ENCODE measurements at places on chromosomes 4 and X. TPM values are rescaled to one million over a fixed set of nuclear protein-coding genes. Genes with fewer than 3 reads are reported as not detected.

The PCDH19 gene
- polyA plus RNA-seq, result 3.3 TPM

DNA sequence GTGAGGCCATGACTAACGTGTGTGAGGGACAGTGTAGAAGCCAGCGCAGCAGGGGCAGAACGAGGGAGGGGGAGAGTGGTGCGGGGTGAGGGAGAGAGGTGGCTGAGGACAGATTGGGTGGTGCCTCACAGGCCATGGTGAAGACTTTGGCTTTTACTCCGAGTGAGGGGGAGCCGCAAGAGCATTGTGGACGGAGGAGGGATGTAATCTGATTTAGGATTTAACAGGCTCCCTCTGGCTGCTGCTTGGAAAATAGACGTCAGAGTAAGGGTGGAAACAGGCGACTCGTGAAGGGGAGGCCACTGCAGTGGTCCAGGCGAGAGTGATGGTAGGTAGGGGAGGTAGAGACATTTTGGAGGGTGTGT, 13.0 kb downstream of the PPP1R3F start:
- peak; percentile 29 for DNase-seq

The SLITRK4 gene
- polyA plus RNA-seq, result 1.7 TPM

DNA sequence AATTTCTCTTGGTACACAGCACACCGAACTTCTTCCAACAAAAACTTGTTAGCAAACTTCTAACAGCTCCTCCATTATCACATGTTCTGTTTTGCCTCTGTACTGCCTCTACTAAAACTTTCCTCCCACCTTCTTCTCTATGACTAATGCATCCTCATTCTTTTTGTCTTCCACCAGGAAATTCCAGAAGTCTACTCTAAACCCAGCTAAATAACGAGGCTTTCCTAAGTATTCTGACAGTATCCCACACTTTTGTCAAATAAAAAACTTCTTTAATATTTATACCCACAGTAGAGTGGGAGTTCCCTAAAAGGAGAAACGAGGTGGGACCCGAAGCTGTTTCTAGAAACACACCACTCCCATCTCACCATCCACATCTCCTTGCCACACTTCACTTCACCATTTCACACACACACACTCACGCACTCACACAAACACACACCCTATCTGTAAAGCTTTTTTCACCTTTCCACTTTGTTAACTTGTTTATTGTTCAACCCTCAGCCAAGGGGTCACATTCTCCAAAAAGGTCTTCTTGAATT, 280.3 kb downstream of the ARAP2 start:
- no peak for DNase-seq

DNA sequence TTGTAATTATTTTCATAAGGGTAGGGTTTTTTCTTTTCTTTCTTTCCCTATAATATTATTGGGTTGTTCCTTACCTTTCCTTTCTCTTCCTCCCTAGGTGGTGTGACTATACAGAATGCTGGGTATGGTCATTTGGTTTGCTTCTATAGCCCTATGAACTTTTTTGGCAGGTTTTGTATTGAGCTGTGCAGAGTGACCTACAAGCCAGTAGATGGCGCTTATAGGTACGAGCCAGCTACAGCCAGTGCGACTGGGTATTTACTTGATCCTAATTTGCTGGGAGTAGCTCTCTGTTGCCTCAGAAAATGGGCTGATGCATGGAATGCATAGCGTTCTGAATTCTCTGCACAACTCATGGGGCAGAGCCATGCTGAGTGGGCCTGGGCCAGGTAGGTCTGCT, 423.3 kb downstream of the MAGEE1 start:
- DNase-seq, result no peak

The TMPRSS11F gene
- not detected for polyA plus RNA-seq

The OTOP1 gene
- not detected for polyA plus RNA-seq

DNA sequence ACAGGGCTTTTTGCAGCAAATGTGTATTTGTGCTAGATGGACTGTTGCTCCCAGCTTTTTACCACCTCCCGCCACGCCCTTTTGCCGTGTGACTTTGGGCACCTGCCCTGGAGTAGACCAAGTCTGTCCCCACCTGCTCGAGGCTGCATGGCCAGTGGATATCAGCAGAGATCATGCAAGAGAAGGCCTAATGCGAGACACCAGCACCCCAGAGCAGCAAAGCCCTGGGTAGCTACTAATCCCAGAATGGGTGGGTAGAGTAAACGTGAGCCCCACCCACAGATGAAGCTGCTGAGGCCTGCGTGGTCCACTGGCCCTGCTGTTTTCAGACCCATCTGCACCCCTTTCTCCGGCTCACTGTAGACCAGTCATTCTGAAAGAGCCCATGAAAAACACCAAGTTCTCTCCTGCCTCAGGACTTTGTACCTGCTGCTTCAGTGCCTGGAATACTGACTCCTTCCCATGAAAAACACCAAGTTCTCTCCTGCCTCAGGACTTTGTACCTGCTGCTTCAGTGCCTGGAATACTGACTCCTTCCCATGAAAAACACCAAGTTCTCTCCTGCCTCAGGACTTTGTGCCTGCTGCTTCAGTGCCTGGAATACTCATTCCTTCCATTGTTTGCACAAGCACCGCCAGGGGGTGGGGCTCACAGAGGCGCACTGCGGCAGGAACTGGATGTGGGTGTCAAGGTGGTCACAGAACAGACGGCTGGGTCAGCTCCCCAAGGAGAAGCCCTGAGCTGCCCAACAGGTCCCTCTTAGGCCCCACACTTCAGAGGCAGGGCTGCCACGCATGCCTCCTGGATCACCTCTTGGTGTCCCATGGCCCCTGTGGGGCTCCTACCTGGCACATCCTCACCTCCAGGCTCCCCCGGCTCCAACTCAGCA, 5.1 kb upstream of the TNIP2 start:
- DNase-seq, result no peak

- peak; percentile 62 for DNase-seq
Observed at GRCh38 chrX:148049441-148049840, 68.3 kb downstream of the FMR1NB start.

DNA sequence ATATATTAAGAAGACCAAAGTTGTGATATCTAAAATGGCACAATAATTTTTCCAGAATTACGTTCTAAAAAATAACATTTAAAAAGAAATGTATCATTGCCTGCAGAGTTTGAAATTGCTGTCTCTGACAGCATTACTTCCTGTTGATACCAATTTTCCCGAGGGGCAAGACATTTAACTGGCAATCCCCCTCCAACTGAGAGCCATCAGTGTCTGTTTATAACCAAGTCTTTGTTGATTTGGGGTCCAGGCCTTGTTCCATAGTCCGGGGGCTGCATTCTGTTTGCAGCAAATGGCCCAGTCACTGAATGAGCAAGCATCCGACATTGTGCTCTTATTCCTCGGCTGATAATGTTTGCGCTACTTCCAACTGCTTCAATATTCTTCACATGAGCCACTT, 231.5 kb downstream of the NAF1 start:
- DNase-seq, result no peak

The SLC16A2 gene
- 5.7 TPM for polyA plus RNA-seq

The CT55 gene
- polyA plus RNA-seq, result not detected

The PNMA5 gene
- 6.9 TPM for polyA plus RNA-seq

GRCh38 chr4:188201851-188202250, 62.6 kb downstream of the TRIML1 start:
- no peak for DNase-seq

The MAGEA3 gene
- polyA plus RNA-seq, result 20.8 TPM

GRCh38 chr4:38223782-38224236, 263.6 kb downstream of the PTTG2 start:
- DNase-seq, result peak; percentile 18

The LRIT3 gene
- not detected for polyA plus RNA-seq

DNA sequence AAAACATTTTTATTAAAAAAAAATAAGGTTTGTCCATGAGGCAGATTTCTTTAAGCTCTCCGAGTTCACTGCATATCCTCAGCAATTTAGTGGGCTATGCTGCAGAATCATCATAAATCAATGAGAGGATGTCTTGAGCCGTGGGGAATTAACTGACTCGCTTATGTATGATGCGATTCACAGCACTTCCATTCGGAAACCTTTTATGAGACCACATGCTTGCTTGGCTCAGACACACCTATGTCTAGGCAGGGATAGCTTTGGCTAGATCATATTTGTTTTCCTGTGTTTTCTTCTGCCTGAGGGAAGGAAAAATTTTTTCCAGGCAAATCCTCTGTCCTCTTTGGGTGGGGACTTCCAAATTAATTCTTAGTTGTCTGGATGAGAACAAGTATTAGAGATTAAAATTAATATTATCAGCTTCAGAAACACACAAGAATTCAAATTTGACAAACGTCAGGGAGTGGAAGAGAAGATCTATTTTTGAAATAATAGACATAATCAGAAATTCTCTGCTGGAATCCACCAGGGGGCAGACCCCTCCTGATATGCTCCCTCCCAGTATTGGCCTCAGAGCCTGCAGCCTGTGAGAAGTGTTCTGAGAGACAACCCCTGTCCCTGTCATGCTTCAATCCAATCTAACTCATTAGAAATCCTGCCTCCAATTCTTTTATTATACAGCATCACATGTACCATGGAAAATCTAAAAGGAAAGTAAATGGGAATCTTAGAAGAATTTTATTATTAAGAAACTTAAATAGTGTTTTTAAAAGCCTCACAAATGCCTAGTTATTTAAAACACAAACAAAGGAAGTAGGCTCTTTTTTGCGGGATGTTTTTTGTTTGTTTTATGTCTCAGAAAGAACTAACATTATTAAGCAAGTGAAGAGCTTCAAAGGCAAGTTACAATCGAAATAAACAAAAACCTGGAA, 345.1 kb upstream of the TACR3 start:
- DNase-seq, result peak; percentile 70

The RIPPLY1 gene
- polyA plus RNA-seq, result not detected

- no peak for DNase-seq
Observed at GRCh38 chr4:159358226-159358625, 255.3 kb downstream of the RAPGEF2 start.

DNA sequence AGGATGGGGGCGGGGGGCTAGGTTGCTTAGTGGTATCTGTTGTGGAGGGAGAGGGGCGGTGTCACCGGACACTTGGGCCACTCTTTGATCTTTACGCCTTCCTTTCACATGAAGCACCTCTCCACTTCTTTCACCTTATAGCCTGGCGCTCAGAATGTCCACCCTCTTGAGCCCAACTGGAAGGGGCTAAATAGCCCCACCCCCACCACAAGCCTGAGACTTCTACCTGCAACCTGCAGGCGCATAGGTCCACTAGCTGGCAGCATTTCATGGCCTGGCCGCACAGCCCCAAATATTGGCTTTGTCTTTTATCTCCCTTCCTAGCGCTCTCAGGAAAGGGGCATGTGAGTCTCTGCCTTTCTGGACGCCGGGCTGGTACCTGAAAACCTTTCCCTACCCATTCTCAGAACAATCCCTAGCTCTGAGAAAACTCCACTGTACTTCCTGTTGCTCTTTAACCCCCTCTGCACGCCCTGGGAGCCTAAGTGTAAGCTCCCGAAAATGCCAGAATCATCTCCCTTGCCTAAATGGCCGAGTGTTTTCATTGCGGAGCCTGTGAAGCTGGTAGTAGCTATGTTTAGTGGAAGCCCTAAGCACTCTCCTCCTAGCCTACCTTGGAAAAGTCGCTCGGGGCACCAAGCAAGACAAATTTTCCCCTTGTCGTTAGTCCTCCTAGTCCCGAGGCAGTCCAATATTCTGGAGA, 1.2 kb upstream of the TRPC5 start:
- no peak for DNase-seq

The PDLIM3 gene
- polyA plus RNA-seq, result 14.5 TPM

All from brain (organoid and tissue), 16 donors.